ENCODE measurements at places on chromosomes 6 and 20. TPM values are rescaled to one million over a fixed set of nuclear protein-coding genes. Genes with fewer than 3 reads are reported as not detected.

The SOX4 gene
- total RNA-seq: 0.78 TPM

DNA sequence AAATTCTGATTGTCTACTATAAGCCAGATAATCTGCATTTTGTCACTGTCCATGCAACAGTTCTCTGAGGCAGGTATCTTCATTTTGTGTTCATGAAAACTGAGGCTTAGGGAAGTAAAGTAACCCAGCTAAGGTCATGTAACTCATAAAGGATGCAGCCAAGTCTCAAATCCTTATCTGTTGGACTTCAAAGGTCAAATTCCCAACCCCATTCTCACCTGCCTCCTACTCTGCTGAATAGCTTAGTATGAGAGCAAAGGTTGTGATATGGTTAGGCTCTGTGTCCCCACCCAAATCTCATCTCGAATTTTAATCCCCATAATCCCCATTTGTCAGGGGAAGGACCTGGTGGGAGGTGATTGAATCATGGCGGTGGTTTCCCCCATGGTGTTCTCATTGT is 90.1 kb downstream of the KLHL32 start:
- DNase-seq: no peak

- no peak for DNase-seq
These were observed 15.4 kb downstream of the PEDS1 start for GRCh38 chr20:50138120-50138478.

DNA sequence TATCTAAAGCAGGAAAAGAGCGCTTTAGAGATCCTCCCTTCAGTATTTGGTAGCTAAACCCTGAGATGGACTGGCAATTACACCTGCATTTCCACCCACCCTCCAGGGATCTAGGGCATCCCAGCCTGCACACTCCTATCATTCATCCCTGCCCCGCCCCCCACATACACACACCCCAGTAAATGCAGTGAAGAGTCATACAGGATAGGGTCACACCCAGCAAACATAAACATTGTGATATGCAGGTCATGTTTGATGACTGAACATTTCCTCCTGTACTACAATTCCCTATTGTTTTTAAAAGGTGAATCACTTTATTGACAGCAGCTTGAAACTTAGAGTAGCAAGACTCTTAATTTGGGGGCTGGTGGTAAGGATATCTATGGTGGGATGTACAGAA is 112.9 kb downstream of the FOXO3 start:
- no peak for DNase-seq

DNA sequence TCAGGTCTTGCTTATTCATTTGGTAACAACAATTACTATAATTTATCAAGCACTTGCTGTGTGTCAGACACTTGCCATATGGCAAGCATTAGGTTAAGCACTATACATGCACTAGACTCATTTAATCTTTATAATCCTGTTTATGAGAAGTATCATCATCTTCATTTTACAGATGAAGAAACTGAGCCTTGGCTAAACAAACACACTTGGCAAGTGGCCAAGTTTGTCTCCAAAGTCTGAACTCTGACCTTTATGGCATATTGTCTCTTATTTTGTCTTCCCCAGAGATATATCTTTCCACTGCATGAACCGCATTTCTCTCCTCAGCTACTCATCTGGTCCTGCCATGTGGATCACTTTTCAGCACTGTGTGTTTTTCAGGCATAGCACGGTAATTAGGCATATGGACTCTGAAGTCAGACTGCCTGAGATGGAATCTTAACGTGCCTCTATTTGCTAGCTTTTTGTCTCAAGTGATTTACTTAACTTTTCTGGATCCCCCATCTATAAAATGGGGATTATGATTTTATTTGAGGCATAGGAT is 4.7 kb downstream of the ADGRF5 start:
- DNase-seq: no peak

DNA sequence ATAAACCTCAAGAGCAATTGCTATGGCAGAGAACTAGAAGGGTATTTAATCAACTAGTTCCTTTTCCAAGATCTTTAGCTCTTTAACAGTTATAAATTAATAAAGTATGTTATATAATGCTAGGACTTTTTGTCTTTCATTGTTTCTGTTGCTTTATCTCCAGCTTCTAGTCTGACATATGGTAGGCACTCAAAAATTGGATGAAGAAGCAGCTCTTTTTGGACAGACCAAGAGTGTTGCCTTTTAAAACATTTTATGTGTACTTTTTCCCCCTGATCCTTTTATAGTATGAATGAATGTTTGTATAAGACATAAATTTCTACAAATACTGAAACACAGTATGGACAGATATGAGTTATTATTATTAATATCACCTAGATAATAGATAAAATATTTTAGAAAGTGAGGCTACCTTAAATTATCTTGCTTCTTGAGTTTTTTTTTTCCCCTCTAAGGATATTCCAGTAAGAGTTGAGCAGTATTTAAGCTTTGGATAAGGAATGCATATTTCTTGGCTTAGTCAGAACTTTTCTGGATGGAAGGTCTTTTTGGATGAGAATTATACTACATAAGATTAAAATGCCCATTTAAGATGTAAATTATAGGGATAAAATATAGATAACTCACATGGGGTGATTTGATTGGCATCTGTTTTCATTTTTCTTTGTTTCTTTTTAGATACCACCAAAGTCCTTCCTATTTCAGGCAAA is 16.6 kb downstream of the LAMA2 start:
- DNase-seq: no peak

The CCM2L gene
- total RNA-seq: not detected

DNA sequence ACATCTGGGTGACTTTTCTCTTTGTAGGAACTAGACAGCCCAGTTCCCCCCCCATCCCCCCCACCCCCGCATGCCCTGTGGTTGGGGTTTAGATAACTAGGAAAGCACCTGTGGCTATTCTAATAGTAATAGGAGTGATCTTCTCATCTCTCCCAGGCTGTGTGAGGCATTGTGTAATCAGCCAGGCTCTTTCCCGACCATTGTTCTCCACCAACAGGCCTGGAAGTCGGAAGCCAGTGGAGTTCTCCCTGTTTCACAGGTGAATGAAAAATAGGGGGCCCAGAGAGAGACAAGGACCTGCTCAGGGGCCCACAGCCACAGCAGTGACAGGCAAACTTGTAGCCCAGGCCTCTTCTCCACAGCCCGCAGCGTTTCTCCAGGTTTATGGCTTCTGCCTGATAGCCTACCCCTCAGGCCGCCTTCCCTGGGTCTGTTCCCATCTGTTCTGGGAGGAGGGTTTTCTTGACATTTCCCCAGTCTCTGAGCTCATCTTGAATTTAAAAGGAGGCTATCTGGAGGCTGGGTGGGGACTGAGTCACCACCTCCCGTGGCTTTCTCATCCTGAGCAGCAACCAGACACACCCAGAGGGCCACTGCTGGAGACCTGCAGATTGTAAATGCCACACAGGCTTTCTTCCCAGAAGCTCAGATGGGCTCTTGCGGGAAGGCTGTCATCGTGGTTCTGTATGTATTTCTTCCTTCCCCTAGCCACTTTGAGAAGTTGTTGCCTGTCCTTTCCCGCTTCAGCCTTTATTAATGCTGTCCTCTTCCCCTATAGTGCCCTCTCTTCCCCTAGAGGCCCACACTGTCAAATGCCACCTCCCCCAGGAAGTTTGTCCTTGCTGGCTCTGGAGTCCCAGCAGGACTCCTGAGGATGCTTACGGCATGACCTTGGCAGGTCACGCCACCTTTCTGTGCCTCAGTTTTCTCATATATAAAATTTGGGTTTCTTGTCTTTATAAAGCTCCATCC is 75.9 kb upstream of the MYL9 start:
- DNase-seq: no peak
